Hypothalamus (tissue), 51 donors: ENCODE measurements at places on chromosomes 11 and 22.

DNA sequence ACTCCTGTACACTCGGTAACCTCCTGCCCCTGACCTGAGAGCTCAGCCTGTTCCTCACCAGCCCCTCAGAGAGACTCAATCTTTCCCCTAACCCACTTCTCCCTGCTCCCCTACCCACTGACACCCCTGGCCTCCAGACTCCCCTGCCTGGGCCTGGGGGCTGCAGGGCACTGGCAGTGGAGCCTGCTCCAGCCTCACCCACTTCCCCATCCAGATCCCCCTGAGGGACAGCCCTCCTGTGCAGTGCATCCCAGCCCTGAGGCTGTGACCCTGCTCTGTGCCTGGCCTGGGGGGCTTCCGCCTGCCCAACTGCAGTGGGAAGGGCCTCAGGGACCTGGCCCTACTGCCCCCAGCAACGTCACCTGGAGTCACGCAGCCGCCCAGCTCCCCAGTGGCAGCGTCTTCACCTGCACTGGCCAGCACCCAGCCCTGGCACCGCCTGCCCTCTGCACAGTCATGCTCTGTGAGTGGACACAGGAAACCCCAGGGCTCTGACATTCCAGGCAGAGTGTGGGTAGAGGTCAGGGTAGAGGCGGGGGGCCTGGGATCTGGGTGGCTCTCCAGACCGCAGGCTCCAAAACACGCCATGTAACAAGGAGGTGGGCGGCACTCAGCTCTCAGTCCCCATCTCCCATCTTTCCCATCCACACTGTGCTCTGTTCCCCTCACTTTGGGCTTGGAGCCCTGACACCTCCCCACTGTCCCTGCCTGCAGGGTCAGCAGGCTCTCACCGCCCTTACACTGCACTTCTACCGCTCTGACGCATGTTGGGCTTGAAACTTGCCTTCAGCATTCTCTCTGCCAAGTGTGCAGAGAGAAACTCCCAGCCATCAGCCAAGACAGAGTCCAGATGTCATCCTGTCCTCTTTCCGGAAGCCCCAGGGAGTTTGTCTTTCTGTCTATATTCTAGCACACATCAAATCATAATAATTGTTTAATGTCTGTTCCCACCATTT, 5.1 kb downstream of the VSIG10L2 start:
- no peak for DNase-seq

- DNase-seq, result no peak
These were observed 4.5 kb downstream of the DBX1 start for GRCh38 chr11:20155683-20156279.

DNA sequence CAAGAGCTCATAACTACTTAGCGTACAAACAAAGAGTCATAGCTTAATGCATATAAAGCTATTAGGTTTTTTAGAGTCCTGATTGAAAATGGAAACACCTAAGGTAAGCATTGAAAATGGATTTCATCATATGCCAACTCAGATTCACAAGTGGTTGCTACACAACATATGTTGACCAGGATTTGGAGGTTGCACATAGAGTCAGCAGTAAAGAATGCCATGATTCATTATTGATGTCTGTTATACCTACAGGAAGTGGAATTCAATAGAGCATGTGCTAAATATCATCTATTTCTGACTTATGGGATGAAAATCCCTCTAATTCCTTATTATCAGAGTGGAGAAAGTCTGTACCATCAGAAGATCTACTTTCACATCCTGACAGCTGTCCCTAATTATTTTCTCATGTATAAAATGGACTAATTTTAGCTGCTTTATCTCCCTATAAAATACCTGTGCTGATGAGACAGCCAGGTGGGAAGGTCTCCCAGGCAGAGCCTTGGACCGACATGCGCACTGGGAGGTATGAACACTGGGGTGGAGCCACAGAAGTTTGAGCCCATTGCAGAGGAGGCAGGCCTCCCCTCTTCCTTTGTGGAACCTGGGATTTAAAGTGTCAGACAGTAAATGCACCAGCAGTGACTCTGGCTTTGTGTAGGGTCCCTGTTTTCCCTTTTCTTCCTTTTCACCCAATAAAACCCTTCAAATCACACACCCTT, 204.2 kb downstream of the AASDHPPT start:
- DNase-seq, result no peak

- DNase-seq, result no peak
These were observed 3.7 kb upstream of the DGKZ start for GRCh38 chr11:46343520-46343919.

- DNase-seq, result no peak
These were observed 4.2 kb downstream of the IL17REL start for GRCh38 chr22:50008151-50009040.
